ENCODE measurements at places on chromosomes 16 and 17.

DNA sequence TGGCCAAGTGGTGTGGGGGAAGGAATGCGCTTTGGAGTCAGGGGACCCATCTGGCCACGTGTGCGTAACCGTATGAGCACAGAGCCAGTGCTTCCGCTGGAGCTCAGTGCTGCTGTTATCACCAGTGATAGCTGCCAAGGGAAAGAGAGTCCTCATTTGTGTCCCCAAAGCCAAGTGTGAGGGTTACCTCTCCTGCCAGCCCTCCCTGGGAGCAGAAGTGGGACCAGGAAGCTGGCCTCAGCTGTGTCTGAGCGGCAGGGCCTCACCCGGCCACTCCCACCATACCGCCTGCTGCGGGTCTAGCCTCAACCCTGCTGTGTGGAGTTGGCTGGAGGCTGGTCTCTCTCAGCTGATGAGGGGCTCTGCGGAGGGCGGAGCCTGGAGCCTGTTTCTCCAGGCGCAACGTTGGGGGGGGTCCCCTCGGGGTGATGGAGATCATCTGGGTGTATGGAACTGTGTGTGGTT is 44.5 kb downstream of the MEAK7 start:
- no peak for DNase-seq

DNA sequence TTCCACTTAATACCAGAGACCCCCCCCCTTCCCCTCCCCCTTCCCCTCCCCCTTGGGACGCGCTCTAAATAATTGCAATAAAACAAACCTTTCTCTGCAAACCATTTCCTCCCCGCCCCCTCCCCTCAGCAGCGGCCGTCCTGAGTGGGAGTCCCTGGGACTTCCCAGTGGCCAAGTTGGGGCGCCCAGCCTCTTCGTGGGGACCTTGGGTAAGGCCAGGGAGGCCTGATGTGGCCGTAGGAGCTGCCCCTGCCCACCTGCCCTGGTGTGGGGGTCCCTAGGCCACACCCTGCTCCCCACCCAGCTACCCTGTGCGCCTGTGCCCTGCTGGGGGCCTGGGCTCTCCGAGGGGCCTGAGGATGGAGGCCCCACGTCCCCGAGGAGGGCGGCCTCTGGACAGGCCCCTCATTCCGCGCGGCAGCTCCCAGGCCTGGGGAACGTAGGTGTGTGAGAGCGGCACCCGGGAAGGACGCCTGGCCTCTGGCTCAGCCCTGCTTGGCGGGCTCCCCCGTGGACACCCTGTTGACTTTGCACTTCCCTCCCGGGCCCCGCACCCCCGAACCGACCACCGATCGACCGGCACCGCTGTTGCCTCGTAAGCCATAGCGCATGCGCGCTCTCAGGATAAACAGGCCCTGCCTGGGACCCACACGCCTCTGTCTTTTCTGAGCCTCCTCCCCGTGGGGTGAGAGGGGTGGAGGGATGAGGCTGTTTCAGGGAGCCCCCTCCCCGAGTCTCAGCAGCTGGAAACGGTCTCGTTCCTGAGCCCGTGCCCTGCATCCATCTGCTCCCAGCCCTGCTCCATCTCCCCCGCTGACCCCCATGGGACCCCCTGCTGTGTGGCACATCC is 9.0 kb downstream of the NTHL1 start:
- no peak for DNase-seq

DNA sequence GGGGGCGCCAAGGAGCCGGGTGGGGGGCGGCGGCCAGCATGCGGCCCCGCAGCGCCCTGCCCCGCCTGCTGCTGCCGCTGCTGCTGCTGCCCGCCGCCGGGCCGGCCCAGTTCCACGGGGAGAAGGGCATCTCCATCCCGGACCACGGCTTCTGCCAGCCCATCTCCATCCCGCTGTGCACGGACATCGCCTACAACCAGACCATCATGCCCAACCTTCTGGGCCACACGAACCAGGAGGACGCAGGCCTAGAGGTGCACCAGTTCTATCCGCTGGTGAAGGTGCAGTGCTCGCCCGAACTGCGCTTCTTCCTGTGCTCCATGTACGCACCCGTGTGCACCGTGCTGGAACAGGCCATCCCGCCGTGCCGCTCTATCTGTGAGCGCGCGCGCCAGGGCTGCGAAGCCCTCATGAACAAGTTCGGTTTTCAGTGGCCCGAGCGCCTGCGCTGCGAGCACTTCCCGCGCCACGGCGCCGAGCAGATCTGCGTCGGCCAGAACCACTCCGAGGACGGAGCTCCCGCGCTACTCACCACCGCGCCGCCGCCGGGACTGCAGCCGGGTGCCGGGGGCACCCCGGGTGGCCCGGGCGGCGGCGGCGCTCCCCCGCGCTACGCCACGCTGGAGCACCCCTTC is 484 bp downstream of the FZD2 start:
- DNase-seq = no peak

DNA sequence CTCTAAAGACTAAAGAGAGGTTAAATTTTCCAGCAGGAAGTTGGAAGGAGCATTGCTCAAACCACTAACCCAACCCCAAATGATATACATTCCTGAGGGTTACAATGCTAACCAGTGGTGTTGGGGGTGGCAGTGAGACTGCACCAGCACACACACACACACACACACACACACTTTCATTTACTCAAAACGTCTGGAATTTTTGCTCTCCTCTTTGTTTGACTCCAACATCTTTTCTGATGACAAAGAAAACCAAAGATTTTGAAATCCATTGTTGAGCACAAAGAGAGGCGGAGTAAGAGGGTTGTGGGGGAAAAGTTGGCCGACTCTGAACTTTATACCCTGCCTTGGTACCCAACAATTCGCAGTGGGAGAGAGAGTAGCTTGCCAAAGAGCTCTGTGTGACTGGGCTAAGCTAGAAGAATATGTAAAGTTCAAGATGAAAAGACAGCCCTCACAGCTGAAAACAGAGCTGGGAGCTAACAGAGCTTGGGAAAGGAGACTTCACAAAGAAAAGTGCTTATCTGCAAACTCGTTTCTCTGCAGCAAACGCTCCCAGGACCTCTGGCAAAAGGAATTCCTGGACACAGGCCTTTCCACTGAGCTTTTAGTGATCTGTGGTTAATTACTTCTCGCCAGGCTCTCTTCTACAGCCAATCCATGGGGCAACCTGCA is 426.0 kb upstream of the CDH11 start:
- no peak for DNase-seq

- DNase-seq = no peak
Observed at GRCh38 chr17:10041287-10041612, 136.2 kb upstream of the RCVRN start.

GRCh38 chr16:18050777-18051176 is 285.8 kb downstream of the NPIPA8 start:
- no peak for DNase-seq

Data from stimulated activated CD8-positive, alpha-beta memory T cell treated with anti-CD3 and anti-CD28 coated beads, Interleukin-4, amount 100 ng/mL, for 24 hours (primary cell).